Stimulated activated CD4-positive, alpha-beta T cell treated with anti-CD3 and anti-CD28 coated beads, TNF-alpha, amount 100 ng/mL, for 1 hour (primary cell): ENCODE measurements at places on chromosomes 13 and 19.

DNA sequence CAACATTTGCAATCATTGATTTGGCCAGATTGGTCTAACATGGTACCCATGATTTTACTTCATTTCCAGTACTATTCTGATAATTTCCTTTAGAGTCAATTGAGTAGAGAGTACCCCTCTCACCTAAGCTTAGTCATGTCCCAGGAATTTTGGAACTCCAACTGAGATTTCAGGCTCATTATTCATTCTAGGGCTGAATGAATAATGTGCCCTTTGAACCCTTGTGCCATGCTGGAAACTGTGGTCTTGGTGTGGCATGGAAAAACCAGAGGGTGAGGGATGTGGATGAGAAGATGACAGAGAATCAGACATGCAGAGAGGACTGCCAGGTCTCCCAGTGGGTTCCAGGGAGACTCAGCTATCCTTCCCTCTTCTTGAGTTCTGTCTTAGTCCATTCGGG, 30.2 kb downstream of the ITM2B start:
- DNase-seq, result no peak

DNA sequence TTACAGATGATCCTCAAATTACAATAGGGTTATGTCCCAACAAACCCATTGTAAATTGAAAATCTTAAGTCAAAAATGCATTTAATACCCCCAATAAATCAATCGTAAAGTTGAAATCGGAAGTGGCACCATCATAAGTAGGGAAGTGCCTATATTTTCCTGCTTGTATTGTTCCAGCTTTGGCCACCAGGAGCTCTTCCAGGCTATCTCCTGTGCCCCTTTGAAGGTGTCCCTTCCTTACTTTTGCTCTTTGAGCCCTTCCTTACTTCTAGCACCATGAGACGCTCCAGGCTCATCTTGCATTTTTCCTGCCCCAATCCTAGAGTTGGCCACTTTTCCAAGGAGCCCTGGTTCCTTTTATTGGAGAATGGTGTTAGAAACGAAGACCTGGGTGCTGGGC, 163.0 kb upstream of the TSC22D1 start:
- no peak for DNase-seq

- no peak for DNase-seq
These were observed 30.4 kb downstream of the ATP11A start for GRCh38 chr13:112720251-112720650.

- DNase-seq, result no peak
These were observed 1707.6 kb upstream of the SLC10A2 start for GRCh38 chr13:104773775-104774174.

- no peak for DNase-seq
These were observed 7.7 kb downstream of the IRF2BP1 start for GRCh38 chr19:45878043-45878794.

- DNase-seq, result peak; percentile 49
These were observed at the start of gene ZNF285 for GRCh38 chr19:44401139-44402115. TSS of gene ZNF285 (minus strand) at chr19:44401608. CDS start at chr19:44397213, 4,395 bp downstream.

- DNase-seq, result no peak
These were observed 24.1 kb upstream of the DLEU7 start for GRCh38 chr13:50867637-50867945.

- no peak for DNase-seq
These were observed 2.7 kb downstream of the COL4A1 start for GRCh38 chr13:110304256-110304655.

- DNase-seq, result no peak
These were observed 24.5 kb upstream of the ZNF492 start for GRCh38 chr19:22609630-22610029.

GRCh38 chr19:47133021-47133471, 2.4 kb downstream of the SAE1 start:
- no peak for DNase-seq

DNA sequence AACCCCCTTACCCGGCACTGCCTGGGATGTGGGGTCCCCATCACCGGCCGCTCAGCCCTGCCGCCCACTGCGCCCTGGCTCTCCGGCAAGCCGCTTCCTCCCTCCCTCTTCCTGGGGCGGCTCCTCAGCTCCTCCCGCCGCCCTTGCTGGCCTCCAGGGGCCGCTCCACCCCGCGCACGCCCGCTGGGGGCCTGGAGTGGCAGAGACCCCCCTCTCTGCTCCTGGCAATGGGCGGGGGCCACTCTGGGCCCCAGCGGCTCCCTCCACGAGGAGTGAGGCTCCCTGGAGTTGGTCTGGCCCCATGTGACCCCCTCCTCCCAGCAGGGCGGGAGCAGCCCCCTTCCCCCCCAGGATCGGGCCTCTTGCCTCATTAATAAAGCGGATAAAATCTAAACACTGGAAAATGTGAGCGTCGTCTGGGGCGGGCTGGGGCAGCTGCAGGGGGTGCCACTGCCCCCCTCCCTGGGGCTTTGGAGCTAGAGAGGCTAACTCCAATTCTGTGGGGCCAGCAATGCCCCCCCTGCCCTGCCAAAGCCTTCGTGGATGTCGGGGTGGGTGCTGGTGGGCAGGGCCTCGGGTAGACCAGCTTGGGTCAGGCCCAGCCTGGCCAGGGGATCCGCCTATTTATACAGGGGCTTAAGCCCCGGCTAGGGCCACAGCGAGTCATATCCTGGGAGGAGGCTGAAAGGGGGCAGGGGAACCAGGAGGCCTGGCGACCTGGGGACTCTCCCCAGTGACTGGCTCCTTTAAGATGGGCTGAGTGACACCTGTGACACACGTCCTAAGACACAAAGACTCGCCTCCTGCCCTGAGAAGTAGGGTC, at the start of gene PTGER1:
Gene PTGER1, minus strand, starts transcription at position 104 of the 823 bp plus-strand sequence. CDS start 1,034 bp downstream, outside the sequence.
- DNase-seq, result no peak

DNA sequence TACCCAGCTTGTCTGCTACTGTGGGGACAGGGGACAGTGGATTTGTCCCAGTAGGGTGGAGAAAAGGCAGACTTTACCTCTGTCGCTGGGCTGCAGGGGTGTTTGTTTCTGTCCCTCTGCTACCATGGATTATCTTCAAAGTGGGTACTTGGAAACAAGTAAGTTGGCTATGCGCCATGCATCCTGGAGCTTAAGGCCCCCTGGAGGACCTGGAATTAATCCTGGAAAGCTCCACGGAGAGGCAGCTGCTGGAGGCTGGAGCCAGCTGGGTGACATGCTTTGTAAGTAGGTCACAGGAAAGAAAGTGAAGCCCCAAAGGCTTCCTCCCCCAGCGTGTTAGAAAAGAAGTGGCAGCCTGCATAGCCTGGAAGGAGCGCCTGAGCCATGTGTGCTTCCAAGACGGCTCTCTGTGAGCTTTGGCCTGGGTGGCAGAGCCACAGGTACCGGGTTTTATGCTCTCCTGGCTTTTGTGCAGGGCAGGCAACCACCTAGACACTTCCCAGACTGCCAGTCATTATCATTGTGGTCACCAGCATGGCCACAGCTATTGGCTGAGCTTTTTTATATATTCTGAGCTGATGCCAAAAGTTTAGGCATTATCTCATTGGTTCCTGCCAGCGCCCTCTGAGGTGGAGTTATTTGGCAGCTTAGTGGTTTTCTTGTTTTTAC, 9.5 kb downstream of the B3GLCT start:
- no peak for DNase-seq

GRCh38 chr13:25167382-25168174, 4.5 kb downstream of the AMER2 start:
- no peak for DNase-seq

GRCh38 chr19:32675720-32676185, at the start of gene RGS9BP:
TSS of gene RGS9BP (plus strand) at chr19:32675848. CDS start at chr19:32676264, 416 bp downstream.
- peak; percentile 22 for DNase-seq

GRCh38 chr13:60562096-60562780, 165.2 kb downstream of the TDRD3 start:
- DNase-seq, result no peak

GRCh38 chr19:47190167-47190727, 40.8 kb downstream of the BBC3 start:
- peak; percentile 42 for DNase-seq

DNA sequence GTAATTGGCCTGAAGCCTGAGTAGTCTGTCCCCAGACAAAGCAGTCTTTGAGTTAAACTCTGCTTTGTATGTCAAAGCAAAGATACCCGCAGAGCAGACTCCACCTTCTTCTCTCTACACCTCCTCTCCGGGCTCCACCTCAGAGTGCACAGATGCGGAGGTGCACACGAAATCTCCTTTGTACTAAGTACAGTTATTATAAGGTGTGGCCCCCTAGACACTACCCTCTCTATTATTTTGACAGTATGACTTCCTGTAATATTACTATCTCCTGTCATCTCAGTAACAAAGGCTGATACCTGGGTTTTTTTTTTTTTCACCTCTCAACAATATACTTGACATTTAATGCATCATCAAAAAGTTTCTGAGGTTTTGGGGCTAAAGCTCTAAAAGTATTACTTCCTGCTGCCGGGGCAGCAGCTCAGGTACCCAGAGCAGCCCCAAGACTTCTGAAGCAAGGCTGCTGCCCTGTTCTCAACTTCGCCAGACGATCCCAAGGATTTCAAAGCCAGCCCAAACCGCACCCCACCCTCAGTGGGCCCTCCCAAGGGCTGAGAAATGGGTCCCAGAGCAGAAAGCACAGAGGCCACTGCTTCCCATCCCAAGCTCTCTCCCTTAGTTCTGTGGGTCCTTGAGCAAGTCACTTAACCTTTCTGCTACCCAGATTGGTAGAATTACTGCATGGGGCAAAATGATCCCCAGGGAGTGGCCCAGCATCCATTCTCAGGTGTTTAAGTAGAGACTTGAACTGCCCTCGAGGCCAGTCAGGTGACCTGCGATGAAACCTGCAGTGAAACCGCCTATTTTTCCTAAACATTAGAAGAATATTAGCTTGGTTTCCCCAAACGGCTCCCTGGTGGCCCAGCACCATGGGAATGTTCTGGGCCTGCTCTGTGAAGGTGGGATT, 180.6 kb downstream of the FOXO1 start:
- peak; percentile 49 for DNase-seq

DNA sequence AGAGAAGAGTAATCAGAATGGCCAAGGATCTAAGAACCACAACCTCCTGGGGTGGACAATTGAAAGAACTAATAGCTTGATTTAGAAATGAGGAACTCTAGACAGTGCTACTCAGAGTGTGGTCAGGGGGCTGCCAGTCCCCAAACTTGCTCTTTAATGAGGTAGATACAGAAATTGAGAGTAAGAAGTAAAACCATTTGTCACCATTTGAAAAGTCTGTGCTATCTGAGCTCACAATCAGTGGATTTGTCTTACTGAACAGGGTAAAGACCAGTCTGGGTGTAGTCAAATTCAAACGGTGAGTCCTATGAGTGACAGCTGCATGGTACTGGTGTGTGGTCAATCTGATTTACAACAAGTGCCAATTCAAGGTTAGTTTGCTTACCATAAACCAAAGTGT, 118.9 kb downstream of the KL start:
- DNase-seq, result no peak

- no peak for DNase-seq
These were observed 13.6 kb upstream of the SERP2 start for GRCh38 chr13:44359983-44360375.

GRCh38 chr13:77239312-77239711, 87.6 kb downstream of the MYCBP2 start:
- DNase-seq, result no peak

- no peak for DNase-seq
These were observed 655 bp downstream of the DENND1C start for GRCh38 chr19:6480848-6481415.

- DNase-seq, result no peak
These were observed 24.3 kb upstream of the EEF1AKMT1 start for GRCh38 chr13:20798027-20798426.

GRCh38 chr19:1745589-1746031, 7.7 kb upstream of the ONECUT3 start:
- no peak for DNase-seq

- DNase-seq, result no peak
These were observed 69.7 kb downstream of the EPS15L1 start for GRCh38 chr19:16402041-16402440.

- no peak for DNase-seq
These were observed 88.3 kb downstream of the DHRS12 start for GRCh38 chr13:51715613-51716012.

DNA sequence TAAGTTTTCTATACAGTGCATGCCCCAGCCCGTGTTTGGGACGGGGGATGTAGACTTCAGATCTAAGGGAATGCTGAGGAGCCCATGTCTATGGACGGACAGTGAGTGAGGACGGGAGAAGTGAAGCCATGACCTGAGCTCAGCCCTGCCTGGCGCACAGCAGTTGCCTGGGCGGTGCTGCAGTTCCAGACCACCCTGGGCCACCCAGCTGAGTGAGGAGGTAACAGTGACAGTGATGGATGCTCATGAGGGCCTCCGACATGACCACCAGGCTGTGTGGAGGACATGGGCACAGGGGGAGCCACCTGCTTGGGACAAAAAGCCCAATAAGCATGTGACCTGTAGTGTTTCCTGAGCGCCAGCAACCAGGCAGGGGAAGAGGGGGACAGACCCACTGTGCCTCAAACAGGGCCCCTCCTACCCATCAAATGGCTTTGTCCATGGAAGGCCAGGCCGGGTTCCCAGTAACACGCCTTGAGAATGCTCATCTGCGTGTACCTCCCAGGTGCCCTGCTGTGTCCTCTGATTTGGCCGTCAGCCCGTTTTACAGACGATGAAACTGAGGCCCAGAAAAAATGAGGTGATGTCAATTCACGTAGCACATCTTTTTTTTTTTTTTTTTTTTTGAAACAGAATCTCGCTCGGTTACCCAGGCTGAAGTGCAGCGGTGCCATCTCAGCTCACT, 22.6 kb downstream of the NOSIP start:
- DNase-seq, result no peak

DNA sequence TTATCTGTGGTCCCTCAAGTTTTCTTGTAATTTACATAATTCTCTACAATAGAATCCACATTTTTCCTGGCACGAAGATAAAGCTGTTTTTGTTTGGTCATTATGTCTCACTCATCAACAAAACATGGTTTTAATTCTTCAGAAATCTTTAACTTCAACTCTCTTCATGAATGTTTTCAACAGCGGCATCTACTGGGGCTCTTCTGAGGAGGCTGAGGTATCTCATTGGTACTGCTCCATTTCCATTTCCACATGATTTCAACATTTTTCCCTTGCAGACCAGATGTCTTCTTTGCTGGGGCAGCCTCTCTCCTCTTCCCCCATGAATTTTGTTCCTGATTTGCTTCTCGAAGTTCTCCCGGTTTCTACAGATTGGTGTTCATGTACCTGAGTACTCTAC, 5.8 kb upstream of the KBTBD7 start:
- DNase-seq, result no peak

DNA sequence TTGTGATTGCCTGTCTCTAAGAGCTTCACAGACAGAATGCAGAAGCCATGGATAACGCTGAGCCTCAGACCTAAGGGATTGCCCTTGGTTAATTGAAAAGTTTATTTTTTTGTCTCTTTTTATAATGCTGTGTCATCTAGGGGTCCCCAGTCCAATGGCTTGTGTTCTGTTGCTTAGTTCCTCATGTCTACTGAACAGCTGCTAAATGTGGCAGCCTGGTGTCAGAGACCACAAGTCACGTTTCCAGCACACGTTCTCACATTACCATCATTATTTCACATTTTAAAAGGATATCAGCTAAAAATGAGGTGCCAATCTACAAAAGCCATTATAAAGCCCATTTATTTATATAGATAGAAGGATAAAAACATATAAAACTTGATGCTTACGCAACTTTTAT, 1362.0 kb downstream of the PCDH9 start:
- DNase-seq, result no peak

DNA sequence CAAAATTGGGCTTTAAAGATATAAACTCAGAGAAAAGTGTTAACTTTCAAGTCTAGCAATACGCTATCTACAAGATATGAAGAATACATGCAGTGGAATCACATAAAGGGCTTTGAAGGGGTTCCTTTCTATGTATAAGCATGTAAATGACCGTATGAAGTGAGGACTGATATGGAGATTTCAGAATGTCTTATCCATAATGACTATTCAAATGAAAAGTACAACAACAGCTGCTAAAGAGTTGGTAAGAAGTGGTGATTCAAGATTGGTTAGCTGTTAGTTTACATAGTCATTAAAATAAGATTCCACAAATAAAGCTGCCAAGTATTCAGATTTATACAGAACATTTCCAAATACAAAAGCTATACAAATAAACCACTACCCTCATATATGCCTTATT, 153.4 kb upstream of the STARD13 start:
- no peak for DNase-seq
